Neural crest cell (in vitro differentiated cells): ENCODE measurements at places on chromosomes 4 and X. TPM values are rescaled to one million over a fixed set of nuclear protein-coding genes. Genes with fewer than 3 reads are reported as not detected.
A peak's percentile ranks its signal among the peaks of the same experiment; 100 is the strongest.

The PCDH19 gene
- 30.2 and 33.3 TPM in 2 replicates for total RNA-seq

GRCh38 chr4:95225849-95226248 is 322.9 kb downstream of the UNC5C start:
- no peak for DNase-seq

The FGFBP2 gene
- 0.28 TPM in 1 of 2 replicates, not detected in the other for total RNA-seq

DNA sequence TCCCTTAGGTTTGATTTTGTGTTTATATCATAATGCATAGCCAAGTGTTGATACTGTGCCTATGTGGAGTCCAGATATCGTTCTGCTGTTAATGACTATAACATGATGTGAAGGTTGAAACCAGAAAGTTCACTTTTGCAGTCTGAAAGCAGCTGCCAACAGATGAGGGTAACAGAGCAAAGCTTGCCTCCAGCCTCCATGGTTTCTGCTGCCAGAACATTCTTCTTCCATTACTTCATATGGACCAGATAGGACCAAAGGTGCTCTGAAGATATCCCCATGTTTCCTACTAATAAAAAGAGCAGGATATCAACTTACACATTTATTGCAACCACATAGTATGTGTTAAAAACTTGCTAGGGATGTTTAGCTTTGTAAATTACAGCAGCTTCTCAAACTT is 394.1 kb downstream of the SPRY1 start:
- DNase-seq: no peak

The PROM1 gene
- 60.8 and 65.3 TPM in 2 replicates for total RNA-seq

DNA sequence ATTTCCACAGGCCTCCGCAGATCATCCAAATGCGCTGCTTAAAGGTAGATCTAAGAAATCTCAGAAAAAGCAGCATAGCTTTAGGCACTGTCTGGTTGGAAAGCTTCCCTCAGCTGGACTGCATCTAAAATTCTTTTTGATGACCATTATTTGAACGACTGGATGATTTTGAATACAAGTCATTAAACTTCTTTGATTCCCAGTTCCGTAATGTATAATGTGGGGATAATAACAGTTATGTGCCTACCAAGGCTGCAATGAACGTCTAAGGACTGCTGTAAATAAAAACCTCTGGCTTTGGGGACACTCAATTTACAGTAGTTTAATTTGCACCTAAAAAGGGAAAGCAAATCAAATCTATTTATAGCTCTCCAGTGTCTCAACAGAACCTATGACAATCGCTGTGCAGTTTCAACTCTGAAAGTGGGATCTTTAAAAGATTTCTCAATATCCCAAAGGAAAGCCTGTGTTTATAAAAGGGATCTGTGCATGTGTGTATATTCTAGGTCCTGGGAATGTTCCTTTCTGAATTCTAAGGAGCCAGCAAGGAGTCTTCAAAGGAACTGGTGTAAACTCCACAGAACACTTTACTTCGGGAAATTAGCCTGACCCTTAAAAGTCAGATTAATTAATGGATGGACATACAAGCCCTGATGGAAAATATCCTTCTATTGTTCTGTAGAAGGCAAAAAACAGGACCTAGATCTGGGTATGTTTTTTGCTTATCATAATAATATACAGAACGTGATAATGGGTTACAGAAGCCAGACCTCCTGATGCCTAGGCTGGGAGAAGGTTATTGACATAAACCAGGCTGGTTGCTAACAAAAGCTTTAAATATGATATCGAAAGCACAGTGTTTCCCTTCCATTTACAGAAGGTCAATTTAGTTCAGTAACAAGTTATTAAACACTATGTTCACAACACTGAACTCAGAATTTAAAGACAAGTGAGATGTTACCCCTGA is 53.4 kb downstream of the AFAP1 start:
- no peak for DNase-seq

The EIF2S3 gene
- 426 and 440 TPM in 2 replicates for total RNA-seq

The MAGED4B gene
- total RNA-seq: 175 and 191 TPM in 2 replicates

GRCh38 chr4:57163530-57164459 is 53.6 kb upstream of the IGFBP7 start:
- DNase-seq: peak; percentile 81

DNA sequence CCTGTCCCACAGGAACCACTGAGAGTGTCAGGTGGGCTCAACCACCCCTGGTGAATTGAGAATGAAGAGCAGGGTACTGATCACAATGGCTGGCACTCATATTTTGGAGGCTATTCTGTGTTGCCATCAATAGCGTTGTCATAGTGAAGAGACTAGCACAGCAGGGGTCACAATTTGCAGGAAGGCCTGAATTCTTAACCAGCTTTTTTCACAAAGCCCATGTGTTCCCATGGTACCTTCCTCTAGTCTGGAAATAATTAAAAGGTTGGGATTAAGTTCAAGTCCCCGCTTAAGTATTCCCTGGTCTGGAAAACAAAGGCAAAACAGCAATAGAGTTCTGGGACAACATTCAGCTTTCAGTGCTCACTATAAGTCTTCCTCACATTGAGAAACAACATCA is 1051.7 kb downstream of the C4orf33 start:
- DNase-seq: no peak

DNA sequence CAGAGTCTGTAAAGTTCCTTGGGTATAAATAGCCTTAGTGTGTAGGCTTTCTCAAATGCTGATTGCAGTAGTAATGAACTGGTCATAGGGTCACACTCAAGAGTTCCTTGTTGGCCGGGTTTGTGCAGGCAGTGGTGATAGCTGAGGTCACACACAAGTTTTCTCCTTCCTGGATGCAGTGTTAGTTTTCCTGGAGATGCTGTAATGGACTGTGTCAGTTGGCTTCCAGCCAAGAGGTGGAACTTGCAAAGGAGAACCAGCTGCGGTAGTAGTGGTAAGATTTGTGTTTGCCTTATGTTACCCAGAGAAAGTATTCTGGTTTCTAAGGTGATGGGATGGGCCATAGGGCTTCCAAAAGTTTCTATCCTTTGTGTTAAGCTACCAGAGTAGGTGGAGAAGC is 409.8 kb upstream of the FRG1 start:
- no peak for DNase-seq

DNA sequence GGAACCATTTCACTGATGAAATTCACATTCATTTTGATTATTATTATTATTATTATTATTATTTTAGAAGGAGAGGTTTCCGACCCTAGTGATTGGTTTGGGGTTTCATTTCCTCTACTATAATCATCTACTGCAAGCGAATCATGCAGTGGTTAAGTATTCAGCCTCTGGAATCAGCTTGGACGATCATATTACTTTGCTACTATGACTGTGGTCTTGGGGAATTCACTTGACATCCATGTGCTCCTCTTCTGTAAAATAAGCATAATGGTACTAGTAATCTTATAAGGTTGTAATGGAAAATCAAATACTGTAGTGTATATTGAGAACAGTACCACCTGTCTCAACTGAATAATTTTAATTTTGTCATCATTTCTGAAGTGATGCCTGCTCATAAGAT is 132.1 kb upstream of the SLC4A4 start:
- no peak for DNase-seq

- DNase-seq: no peak
Observed at GRCh38 chrX:65750674-65751469, 83.4 kb downstream of the MSN start.

The VSIG4 gene
- not detected in 2 replicates for total RNA-seq

DNA sequence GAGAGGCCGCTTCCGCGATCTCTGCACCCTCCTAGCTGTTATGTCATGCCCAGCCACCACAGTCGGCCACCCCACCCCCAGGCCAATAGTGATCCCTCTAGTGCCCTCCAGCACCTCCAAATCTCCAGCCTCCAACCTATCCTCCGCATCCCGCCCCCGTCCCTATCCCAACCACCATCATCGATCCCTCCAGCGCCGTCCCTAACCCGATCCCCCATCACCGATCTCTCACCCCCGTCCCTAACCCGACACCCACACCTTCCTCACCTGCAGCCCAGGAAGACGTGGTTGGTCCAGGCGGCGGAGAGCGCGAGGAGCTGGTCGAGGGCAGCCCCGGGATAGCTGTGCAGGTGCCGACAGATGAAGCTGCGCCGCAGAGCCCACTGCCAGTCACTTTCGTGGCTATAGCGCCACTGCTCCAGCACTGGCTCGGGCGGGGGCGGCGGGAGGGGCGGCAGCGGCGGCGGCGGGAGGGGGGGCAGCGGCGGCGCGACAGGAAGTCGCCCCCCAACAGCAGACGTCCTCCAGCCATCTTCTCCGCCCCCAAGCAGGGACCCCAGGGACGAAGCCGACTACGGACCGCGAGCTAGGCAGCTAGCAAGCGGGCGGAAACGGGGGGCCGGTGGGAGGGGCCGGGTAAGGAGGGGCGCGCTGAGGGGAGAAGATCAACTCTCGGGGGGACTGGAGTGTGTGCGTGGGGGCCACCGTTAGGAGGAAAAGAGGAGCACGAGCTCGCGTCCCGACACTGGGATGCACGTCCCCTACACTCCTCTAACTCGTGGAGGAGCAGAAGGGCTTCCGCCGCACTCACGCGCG is 552 bp downstream of the NKRF start:
- DNase-seq: no peak

The TAF1 gene
- total RNA-seq: 31.9 and 37.1 TPM in 2 replicates

The COX7B2 gene
- not detected in 2 replicates for total RNA-seq

- no peak for DNase-seq
Observed at GRCh38 chr4:147583876-147584275, 33.3 kb upstream of the TMEM184C start.

DNA sequence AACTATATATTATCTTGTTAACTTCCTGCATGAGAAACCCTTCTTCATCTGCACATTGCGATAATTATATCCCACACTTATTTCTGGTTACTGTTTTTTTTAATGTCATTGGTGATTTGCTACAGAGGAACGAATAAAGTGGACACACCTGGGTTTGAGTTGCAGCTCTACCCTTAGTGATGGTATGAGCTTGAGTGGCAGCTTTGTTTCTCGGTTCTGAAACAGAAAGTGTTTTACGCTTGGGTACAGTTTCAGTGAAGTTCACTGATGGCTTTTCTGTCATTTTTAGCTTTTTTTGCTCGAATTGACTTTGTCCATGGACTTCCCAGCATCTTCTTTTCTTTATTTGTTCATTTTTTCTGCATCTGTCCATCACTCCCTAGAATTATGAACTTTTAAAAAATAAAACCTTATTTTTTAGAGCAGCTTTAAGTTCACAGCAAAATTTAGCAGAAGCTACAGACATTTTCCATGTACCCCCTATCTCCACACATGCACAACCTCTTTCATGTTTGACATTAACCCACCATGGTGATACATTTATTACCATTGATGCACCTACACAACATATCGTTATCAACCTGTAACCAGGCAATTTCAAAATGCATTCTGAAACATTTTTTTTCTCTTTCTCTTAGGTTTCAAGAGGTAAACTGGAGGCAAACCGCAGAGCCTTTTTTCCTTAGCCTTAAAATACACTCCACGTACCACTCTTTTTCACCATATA is 1041.6 kb upstream of the PRKX start:
- DNase-seq: no peak

The HSFX4 gene
- total RNA-seq: not detected in 2 replicates

DNA sequence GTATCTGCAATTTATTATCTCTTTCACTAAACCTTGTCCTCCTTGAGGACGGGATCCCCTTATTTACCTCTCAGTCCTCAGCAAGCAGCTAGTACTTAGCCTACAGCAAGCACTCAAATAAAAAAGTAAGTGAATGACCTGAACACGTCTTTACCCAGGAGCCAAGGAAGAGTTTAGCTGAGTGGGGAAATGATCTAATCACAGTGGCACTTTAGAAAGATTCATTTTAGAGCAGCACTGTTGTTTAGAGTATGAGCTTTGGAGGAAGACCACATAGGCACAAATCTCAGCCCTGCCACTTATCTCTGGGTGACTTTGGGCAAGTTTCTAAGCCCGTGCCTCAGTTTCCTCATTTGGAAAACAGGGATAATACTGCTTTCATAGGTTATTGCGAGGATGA is 2.7 kb downstream of the FAM120C start:
- no peak for DNase-seq

DNA sequence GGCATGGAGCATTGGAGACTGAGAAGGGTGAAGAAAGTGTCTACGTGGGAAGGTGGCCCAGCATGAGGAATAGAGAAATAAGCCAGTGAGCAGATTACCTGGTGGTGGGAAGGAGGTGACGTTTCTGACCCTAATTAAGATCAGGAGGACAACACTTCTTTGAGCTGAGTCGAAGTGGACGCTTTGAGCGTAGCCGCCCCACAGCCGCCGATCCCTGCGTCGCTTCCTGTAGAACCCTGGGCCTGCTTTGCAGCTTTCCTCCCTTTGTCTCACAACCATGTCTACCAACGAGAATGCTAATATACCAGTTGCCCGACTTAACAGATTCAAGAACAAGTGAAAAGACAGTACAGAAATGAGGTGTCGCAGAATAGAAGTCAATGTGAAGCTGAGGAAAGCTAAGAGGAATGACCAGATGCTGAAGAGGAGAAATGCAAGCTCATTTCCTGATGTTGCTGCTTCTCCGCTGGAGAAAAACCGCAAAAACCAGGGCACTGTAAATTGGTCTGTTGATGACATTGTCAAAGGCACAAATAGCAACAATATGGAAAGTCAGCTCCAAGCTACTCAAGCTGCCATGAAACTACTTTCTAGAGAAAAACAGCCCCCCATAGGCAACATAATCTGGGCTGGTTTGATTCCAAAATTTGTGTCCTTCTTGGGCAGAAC is 6.4 kb upstream of the ANTXR2 start:
- DNase-seq: no peak

DNA sequence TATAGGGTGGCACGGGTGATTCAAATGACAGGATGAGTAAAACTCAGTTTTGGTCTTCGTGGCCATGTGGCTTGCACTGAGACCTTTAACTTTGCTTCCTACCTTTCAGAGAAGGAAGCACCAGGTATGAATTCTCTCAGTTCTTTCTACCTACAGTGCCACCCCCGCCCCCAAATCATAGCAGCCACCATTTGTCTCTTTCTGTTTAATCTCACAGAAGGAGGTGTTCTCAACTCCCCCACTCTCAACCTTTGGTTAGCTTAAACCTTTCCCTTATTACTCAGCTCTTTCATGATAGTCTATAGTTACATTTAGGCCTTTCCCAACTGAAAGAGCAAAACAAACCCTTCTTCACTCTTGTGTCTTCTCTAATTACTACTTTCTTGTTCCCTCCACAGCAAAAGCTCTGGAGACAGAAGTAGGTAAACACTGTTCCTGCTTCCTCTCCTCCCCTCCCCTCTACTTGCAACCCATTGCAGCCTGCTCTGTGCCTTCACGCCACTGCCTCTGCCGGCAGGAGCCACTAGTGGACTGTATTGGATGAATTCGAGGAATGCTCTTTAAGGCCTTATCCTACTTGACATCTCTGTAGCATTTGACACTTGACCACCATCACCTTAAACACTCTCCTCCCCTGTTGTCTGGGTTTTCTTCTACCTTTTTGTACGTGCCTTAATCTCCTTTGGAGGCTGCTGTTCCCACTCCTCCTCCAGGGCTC is 123.7 kb downstream of the AFF1 start:
- DNase-seq: no peak
